ENCODE measurements at places on chromosomes 11 and 22. TPM values are rescaled to one million over a fixed set of nuclear protein-coding genes. Genes with fewer than 3 reads are reported as not detected.

CEND1 gene
- 0.34 TPM for total RNA-seq

HEPHL1 gene
- not detected for total RNA-seq

LMNTD2 gene
- 8.6 TPM for total RNA-seq

NRGN gene
- 1.0 TPM for total RNA-seq

OR6A2 gene
- 0.20 TPM for total RNA-seq

TSSK2 gene
- not detected for total RNA-seq

OR8D1 gene
- not detected for total RNA-seq

CELSR1 gene
- 9.0 TPM for total RNA-seq

MS4A6A gene
- 0.22 TPM for total RNA-seq

ELFN2 gene
- not detected for total RNA-seq

FBLN1 gene
- total RNA-seq: not detected

OR4D11 gene
- not detected for total RNA-seq

GRCh38 chr22:50696799-50697561, 24.4 kb downstream of the SHANK3 start:
- DNase-seq: no peak
- no peak overlapping the region for H3K27ac ChIP-seq
- H3K27me3 ChIP-seq: peaks cover 12% of the 10 kb centered on the region
- no peaks in the 10 kb centered on the region for H3K4me1 ChIP-seq
- H3K4me3 ChIP-seq: no peak overlapping the region

- H3K36me3 ChIP-seq: no peaks in the 10 kb centered on the region
- no peak overlapping the region for H3K4me3 ChIP-seq
- DNase-seq: no peak
- peaks cover 2% of the 10 kb centered on the region for H3K27me3 ChIP-seq
Observed at GRCh38 chr22:28395920-28396753, 283.5 kb downstream of the TTC28 start.

DNA sequence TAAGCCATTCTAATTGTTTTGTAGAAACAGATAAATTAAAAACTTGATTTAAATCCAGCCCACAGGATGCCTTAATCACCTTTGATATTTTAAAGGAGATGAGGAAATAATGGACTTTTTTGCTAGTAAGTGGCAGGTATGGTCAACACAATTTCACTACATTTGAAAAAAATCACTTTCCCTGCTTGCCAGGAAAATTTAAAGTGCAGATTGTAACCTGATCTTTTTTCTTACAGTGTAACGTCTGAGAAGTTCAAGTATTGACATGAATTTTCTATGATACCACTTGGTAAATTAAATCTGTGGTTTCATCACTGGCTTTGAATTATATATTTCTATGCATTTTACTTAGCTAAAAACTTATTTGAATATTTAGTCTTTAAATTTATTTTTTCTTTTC, 65.3 kb downstream of the ARHGEF12 start:
- no peaks in the 10 kb centered on the region for H3K36me3 ChIP-seq
- DNase-seq: no peak
- no peaks in the 10 kb centered on the region for H3K27me3 ChIP-seq

DNA sequence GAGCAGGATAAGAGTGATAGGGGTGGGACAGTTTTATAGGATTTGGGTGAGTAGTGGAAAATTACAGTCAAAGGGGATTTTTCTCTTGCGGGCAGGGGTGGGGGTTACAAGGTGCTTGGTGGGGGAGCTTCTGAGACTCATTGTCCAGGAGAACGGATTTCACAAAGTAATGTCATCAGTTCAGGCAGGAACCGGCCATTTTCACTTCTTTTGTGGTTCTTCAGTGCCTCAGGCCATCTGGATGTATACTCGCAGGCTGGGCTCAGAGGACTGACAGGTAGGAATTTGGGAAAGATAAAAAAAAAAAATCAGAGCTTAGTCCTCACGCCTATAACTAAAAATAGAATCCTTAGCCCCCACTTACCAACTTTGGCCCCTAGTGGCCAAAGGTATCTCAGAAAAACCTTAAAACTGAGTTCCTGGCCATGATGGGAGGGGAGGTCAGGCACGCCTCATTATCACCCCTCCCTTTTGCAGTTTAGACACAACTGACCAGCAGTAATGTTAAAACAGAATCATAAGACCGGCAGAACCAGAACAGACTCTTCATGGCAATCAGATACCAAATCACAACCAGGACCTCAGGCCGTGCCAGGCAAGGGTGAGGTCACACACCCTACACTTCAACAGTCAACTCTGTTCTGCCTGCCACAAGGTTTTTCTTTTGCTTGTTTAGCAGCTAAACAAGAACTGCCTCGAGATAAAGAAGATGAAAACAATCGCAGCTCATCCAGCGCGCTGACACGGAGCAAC, 8.9 kb upstream of the APOBEC3G start:
- no peak overlapping the region for H3K27ac ChIP-seq
- no peaks in the 10 kb centered on the region for H3K27me3 ChIP-seq
- peaks cover 54% of the 10 kb centered on the region for H3K4me1 ChIP-seq

DNA sequence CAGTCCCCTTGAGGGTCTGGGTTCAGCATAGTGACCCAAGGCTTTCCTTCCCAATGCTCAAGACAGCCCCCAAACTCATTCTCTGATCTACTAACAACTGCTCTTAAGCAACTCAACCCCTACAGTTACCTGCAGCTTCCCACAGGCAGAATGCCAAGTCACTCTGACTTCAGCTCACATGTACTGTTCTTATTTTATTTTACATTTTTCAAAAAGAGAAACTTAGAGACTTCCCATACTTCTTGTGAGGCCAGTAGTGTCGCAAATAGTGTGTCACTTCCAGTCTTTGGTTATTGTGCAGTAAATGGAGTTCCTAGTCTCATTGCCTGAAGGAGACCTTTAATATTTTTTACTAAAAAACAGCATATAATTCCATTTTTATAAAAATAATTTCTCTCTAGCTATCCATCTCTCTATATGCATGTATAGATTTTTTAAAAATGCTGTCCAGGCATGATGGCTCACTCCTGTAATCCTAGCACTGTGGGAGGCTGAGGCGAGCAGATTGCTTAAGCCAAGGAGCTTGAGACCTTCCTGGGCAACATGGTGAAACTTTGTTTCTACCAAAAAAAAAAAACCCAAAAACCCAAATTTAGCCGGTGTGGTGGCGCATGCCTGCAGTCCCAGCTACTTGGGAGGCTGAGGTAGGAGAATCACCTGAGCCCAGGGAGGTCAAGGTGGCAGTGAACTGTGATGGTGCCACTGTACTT, 41.8 kb downstream of the ENTHD1 start:
- H3K27me3 ChIP-seq: no peaks in the 10 kb centered on the region
- H3K27ac ChIP-seq: no peak overlapping the region
- no peak overlapping the region for H3K4me3 ChIP-seq
- H3K4me1 ChIP-seq: peaks cover 48% of the 10 kb centered on the region

GRCh38 chr11:113431746-113432145, 43.5 kb downstream of the DRD2 start:
- H3K4me1 ChIP-seq: no peaks in the 10 kb centered on the region
- no peaks in the 10 kb centered on the region for H3K36me3 ChIP-seq
- DNase-seq: no peak
- no peak overlapping the region for H3K27ac ChIP-seq
- H3K4me3 ChIP-seq: no peak overlapping the region

DNA sequence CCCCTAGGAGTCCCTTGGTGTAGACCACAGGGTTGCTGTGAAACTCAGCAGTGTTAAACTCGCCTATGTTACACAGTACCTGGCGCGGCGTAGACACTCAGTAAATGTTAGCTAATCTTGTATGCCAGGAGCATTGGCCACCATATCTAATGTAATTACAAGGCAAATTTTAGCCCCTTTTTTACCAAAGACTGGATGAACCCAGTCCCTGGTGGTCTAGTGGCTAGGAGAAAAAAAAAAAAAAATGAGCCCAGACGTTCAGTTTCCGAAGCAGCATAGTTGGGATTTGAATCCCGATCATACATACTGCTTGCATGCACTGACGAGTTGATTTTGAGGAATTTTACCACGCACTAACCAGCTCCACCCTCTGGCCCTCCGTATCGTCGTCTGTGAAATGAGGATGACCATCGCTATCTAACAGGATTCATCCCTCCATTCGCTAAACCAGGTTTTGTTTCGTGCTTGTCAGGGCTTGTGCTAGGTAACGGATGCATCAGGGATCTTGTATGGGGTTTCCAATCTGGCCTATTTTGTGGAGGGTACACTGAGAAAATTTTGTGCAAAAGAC, 688 bp downstream of the PTS start:
- peak overlapping the region; percentile 92 for H3K4me3 ChIP-seq
- H3K4me1 ChIP-seq: peaks cover 13% of the 10 kb centered on the region
- H3K27me3 ChIP-seq: no peaks in the 10 kb centered on the region

DNA sequence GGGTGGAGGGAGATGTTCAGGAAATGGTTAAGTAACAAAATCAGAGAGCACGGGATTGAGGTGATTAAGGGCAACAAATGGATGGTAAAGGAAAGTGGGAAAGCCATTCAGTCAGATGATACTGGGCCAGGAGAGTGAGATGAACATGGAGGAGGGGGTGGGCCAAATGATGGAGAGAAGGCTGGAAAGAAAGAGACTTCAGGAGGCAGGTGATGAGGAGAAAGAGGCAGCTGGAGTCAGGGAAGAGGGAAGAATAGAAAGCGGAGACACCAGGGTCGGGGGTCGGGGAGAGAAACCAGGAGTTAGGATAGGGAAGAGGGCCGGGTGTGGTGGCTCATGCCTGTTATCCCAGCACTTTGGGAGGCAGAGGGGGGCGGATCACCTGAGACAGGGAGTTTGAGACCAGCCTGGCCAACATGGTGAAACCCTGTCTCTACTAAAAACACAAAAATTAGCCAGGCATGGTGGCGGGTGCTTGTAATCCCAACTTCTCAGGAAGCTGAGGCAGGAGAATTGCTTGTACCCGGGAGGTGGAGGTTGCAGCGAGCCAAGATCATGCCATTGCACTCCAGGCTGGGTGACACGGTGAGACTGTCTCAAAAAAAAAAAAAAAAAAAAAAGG, 4.7 kb upstream of the KDM2A start:
- H3K36me3 ChIP-seq: no peaks in the 10 kb centered on the region
- peak overlapping the region; percentile 30 for H3K27ac ChIP-seq
- no peak for DNase-seq

- H3K27ac ChIP-seq: peak overlapping the region; percentile 97
- H3K4me3 ChIP-seq: peak overlapping the region; percentile 32
- H3K36me3 ChIP-seq: no peaks in the 10 kb centered on the region
- no peak for DNase-seq
Observed at GRCh38 chr11:111419641-111420327, 40.7 kb upstream of the POU2AF1 start.

GRCh38 chr22:36362932-36363331, 24.8 kb downstream of the MYH9 start:
- H3K36me3 ChIP-seq: peaks cover 54% of the 10 kb centered on the region
- no peaks in the 10 kb centered on the region for H3K27me3 ChIP-seq
- H3K4me1 ChIP-seq: peaks cover 97% of the 10 kb centered on the region
- H3K4me3 ChIP-seq: peak overlapping the region; percentile 45
- H3K27ac ChIP-seq: peak overlapping the region; percentile 82

GRCh38 chr11:120909676-120910416, 114.1 kb upstream of the TBCEL start:
- H3K4me1 ChIP-seq: no peaks in the 10 kb centered on the region
- no peak overlapping the region for H3K27ac ChIP-seq
- no peaks in the 10 kb centered on the region for H3K36me3 ChIP-seq
- H3K27me3 ChIP-seq: peaks cover 26% of the 10 kb centered on the region
- DNase-seq: no peak
- no peak overlapping the region for H3K4me3 ChIP-seq

DNA sequence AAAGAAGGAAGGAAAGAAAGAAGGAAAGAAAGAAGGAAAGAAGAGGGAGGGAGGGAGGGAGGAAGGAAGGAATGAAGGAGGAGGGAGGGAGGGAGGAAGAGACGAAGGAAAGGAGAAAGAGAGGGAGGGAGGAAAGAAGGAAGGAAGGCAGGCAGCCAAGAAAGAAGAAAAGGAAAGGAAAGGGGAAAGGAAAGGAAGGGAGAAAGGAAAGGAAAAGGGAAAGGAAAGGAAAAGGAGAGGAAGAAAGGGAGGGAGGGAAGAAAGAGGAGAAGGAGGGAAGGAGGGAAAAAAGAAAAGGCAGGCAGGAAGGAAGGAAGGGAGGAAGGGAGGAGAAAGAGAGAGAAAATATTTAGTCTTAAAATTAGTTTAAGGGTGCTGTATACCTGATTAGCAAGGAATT, 704.1 kb downstream of the LUZP2 start:
- H3K36me3 ChIP-seq: no peaks in the 10 kb centered on the region
- H3K27me3 ChIP-seq: no peaks in the 10 kb centered on the region

DNA sequence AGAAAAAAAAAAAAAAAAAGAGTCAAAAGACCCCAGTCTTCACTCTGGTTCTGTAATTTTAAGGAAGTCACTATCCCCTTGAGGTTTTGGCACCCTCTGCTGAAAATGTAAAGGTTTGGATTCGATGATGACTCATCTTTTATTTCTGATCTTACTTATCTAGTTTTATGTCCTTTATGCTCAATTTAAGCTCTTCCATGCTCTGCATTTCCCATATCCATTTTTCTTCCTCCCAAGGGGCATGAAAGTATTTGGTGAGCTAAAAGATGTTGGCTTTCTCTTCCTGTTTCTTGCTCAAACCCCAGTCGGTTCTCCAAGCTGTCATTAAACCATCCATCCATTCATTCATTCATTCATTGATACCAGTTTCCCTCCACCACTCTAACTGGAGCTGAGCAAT, 61.0 kb upstream of the CDON start:
- no peak overlapping the region for H3K27ac ChIP-seq
- H3K4me1 ChIP-seq: no peaks in the 10 kb centered on the region
- no peak for DNase-seq
- H3K27me3 ChIP-seq: no peaks in the 10 kb centered on the region
- H3K36me3 ChIP-seq: no peaks in the 10 kb centered on the region
- H3K4me3 ChIP-seq: no peak overlapping the region

GRCh38 chr11:15972838-15973237, 383.5 kb downstream of the SOX6 start:
- no peak overlapping the region for H3K27ac ChIP-seq
- no peaks in the 10 kb centered on the region for H3K27me3 ChIP-seq
- DNase-seq: no peak
- no peak overlapping the region for H3K4me3 ChIP-seq
- no peaks in the 10 kb centered on the region for H3K4me1 ChIP-seq

GRCh38 chr11:72807021-72807693, 7.1 kb upstream of the ATG16L2 start:
- no peak for DNase-seq
- H3K27me3 ChIP-seq: no peaks in the 10 kb centered on the region
- H3K27ac ChIP-seq: no peak overlapping the region
- H3K4me3 ChIP-seq: no peak overlapping the region

DNA sequence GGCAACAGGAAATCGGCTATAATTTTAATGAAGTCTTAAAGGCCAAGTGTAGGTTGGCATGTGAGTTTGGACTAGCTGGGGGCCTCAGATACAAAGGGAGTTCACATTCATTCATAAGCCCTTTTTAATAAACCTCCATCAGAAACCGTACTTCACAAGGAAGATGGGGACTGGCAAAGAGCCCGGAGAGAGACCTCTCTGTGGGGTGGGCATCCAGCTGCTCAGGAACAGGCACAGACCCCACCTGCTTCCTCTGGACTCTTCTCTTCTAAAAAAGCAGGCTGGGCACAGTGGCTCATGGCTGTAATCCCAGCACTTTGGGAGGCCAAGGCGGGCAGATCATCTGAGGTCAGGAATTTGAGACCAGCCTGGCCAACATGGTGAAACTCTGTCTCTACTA, 3.9 kb upstream of the ARFGAP3 start:
- H3K27me3 ChIP-seq: no peaks in the 10 kb centered on the region
- DNase-seq: no peak
- peak overlapping the region; percentile 57 for H3K4me3 ChIP-seq
- H3K36me3 ChIP-seq: peaks cover 8% of the 10 kb centered on the region
- peaks cover 49% of the 10 kb centered on the region for H3K4me1 ChIP-seq

GRCh38 chr11:108685419-108686130, 20.7 kb downstream of the DDX10 start:
- no peak overlapping the region for H3K4me3 ChIP-seq
- no peaks in the 10 kb centered on the region for H3K27me3 ChIP-seq
- peaks cover 78% of the 10 kb centered on the region for H3K36me3 ChIP-seq
- DNase-seq: no peak
- H3K4me1 ChIP-seq: no peaks in the 10 kb centered on the region

- DNase-seq: no peak
- H3K4me1 ChIP-seq: no peaks in the 10 kb centered on the region
Observed at GRCh38 chr11:21427726-21428125, 758.3 kb downstream of the NELL1 start.
